ENCODE measurements at places on chromosomes 12 and 14.

GRCh38 chr12:96321941-96322340, 78.3 kb downstream of the CDK17 start:
- no peak for DNase-seq

GRCh38 chr14:69593018-69593677, 18.2 kb upstream of the SUSD6 start:
- no peak for DNase-seq

- DNase-seq = no peak
Measured at GRCh38 chr12:81953541-81953940, 194.4 kb upstream of the PPFIA2 start.

GRCh38 chr12:121801595-121802484, 2.0 kb upstream of the SETD1B start:
- no peak for DNase-seq
